Activated T-cell treated with anti-CD3 and anti-CD28 coated beads for 48 hours (primary cell): ENCODE measurements at places on chromosomes 3 and 15.

DNA sequence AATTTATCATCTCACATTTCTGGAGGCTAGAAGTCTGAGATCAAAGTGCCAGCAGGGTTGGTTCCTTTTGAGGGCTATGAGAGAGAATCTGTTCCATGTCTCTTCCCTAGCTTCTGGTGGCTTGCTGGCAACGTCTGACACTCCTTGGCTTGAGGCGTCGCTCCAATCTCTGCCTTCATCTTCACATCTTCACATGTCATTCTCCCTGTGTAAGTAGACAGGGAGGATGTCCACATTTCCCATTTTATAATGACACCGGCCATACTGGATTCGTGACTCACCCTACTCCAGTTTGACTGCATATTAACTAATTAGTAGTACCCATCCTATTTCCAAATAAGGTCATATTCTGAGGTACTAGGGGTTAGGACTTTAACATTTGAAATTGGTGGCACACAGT, 17.5 kb upstream of the ARHGAP31 start:
- DNase-seq, result no peak

- no peak for DNase-seq
Observed at GRCh38 chr3:177803500-177803899, 606.2 kb upstream of the TBL1XR1 start.

- no peak for DNase-seq
Observed at GRCh38 chr3:169324452-169324785, 339.1 kb downstream of the MECOM start.

DNA sequence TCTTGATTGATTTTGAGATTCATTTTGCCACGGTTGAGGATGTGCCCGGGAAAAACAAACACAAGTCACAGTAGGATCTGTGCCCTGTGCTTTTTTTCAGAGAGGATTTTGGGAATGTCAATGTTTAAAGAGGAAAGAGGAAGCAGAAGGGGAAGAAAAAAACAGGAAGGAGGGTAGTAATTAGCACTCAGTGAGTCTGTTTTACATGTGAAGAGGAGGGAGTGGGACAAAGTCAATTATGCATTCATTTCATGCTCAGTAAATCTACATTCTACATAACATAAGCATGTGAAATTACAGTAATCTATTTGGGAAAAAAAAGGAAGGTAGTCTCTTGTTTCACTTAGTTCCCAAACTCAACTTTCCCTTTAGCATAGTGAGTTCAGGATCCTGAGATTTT, 18.3 kb upstream of the CD200 start:
- DNase-seq, result no peak

GRCh38 chr15:68894208-68894607, 36.1 kb upstream of the SPESP1 start:
- no peak for DNase-seq

GRCh38 chr3:53709256-53709655, 137.0 kb downstream of the CHDH start:
- DNase-seq, result no peak

DNA sequence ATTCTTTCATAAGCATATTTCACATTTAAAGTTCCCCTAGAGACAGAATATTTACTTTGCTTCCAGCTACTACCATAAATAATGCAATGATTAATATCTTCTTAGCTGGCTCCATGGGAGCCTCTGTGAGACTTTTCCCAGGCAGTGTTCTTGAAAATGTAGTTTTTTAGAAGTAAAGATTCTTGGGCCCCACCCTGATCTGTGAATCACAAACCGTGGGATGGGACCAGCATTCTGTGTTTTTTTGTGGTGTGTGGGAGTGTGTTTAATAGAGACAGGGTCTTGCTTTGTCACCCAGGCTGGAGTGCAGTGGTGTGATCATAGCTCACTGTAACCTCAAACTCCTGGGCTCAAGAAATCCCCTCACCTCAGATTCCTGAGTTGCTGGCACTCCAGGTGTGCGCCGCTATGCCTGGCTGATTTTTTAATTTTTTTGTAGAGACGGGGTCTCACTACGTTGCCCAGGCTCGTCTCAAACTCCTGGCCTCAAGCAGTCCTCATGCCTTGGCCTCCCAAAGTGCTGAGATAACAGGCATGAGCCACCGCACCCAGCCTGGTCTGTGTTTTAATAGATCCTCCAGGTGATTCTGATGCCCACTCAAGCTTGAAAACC, 83.0 kb downstream of the KLHL25 start:
- no peak for DNase-seq

- no peak for DNase-seq
Observed at GRCh38 chr3:123576122-123576521, 8.7 kb downstream of the HACD2 start.

- DNase-seq, result no peak
Observed at GRCh38 chr15:74839526-74840395, 3.2 kb downstream of the ULK3 start.

GRCh38 chr3:45689787-45690145, 570 bp downstream of the SACM1L start:
- DNase-seq, result no peak

- no peak for DNase-seq
Observed at GRCh38 chr15:42159381-42160015, 3.1 kb upstream of the PLA2G4F start.

GRCh38 chr3:12489832-12490231, 5.6 kb downstream of the TSEN2 start:
- DNase-seq, result no peak

- DNase-seq, result no peak
Observed at GRCh38 chr3:172176061-172176770, 136.8 kb downstream of the FNDC3B start.

GRCh38 chr3:140244893-140245292, 309.9 kb downstream of the CLSTN2 start:
- no peak for DNase-seq

DNA sequence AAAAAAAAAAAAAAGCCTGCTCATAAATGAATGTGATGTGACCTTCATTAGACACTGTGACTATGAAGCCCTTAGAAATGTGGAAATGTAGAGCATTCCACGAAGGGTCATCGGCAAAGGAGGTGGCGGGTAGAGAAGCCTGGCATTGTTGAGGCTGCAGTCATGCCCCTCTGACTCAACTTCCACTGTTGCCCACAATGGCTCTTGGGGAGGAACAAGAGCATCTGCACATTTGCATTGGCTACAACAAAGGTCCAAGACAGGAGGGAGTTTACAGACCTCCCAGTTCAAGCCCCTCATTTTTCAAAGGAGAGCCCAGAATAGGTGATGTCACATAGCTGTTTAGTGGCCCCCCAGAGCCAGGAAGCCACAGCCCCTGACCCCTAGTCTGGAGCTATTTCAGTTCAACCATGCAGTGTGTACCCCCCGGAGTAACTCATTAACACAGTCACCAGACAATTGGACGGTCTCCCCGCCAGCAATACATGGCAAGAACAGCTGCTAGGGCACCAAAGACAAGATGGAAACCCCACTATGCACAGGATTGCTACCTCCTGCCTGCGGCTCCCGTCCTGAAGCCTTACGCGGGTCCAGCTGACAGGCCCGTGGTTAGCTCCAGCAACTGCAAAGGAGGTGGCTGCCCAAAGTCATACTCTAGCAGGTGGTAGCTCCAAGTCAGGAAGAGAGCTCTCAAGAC, 56.2 kb downstream of the SH3BP5 start:
- no peak for DNase-seq

- no peak for DNase-seq
Observed at GRCh38 chr3:95468331-95468730, 1346.1 kb upstream of the EPHA6 start.

- DNase-seq, result no peak
Observed at GRCh38 chr3:127760361-127760760, 62.0 kb downstream of the MGLL start.

DNA sequence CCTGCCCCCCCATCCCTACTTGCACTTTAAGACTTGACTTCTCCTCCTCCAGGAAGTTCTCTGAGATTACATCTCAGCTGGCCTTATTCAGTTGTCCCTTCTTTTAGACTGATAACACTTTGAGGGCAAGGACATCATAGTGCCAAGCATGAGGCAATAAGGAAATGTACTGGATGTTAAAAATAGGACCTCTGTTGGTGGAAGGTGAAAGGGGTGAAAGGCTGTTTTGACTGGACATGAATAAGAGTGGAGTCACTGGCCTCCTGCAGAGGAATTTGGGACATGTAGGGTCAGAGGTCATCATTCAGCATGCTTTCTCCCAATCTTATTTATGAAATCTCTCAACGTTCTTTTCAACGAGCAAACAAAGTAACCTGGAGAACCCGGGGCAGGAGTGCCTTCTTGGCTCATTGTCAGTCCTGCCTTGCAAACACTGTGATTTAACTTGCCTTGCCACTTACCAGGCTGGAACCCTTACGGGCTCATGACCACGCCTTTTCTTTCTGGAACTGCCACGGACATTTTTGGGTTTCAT, 38.6 kb downstream of the TRIM71 start:
- no peak for DNase-seq

DNA sequence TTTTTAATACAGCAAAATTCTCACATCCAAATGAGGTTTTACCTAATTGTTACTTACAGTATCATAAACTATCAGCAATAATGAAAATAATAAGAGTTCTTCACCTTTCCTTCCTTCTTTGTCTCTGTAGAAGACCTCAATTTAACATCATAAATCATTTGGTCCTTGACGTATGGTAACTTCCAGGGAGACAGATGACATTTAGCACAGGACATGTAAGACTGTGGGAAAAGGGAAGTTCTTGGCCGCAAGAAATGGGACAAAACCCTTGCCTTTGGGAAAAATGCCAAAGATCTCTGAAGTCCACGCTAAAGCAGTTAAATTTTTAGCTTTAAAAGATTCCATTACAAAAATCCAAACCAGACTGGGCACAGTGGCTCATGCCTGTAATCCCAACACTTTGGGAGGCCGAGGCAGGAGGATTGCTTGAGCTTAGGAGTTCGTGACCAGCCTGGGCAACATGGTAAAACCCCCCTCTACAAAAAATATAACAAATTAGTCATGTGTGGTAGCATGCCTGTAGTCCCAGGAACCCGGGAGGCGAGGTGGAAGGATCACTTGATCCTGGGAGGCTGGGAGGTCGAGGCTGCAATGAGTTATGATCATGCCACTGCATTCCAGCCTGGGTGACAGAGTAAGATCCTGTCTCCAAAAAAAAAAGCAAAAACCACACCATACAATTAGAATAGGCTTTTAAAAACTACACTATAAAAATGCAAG, 8.8 kb downstream of the PTPN9 start:
- DNase-seq, result no peak

DNA sequence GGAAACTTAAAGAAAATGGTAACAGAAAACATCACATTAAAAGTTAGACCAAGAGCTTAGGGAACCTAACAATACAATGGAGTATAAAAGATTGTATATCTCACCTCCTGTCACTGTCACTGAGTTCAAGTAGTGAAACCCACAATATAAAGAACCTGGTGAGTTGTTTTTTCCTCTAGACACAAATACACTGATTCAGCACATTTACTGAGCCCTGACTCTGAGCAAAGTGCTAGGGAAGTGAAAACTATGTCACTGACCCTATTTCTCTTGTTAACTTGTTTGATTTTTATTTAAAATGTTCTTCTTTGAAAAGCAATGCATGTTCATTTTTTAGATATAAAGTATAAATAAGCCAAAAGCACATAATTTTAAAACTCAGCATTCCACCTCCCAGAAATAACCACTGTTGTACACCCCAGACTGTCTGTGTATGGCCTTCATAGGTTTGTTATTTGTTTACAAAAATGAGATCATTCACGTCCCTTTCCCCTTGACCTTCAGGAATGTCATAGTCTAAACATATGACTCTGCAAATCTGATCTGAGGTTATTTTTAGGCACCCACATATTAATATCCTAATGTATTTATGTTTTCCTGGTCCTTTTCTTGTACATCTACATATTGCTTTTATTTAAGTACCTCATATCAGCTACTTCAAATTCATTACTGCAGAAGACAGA, 69.2 kb upstream of the CSTA start:
- no peak for DNase-seq

DNA sequence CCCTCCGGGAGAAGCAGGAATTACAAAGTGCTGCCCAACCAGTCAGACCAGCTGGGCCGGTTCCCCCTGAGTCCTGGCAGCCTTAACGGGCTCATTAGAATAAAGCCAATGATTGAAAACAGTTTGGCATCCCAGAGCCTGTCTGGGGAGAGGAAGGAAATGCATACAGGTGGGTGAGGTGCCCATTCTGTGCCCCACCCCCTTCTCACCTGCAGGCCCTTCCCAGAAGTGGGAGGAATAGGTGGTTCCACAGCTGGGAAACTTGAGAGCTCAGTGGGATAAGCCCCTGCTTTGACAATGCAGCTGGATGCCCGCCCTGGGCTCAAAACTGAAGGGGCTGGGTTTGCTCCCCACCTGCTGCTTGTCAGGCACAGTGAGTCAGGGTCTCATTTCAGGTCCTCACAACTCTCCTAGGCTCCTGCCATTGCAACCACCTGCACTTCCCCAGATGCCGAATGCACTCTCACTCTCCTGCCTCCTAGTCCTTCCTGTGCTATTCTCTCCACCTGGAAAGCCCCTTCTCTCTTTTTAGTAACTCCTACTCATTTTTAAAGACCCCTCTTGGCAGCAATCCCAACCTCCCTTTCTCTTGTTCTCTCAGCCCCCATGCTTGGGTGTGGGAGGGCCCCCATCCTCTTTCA, 5.5 kb upstream of the BUB1B start:
- no peak for DNase-seq

GRCh38 chr15:52292780-52293392, 2.7 kb downstream of the MYO5C start:
- DNase-seq, result no peak

DNA sequence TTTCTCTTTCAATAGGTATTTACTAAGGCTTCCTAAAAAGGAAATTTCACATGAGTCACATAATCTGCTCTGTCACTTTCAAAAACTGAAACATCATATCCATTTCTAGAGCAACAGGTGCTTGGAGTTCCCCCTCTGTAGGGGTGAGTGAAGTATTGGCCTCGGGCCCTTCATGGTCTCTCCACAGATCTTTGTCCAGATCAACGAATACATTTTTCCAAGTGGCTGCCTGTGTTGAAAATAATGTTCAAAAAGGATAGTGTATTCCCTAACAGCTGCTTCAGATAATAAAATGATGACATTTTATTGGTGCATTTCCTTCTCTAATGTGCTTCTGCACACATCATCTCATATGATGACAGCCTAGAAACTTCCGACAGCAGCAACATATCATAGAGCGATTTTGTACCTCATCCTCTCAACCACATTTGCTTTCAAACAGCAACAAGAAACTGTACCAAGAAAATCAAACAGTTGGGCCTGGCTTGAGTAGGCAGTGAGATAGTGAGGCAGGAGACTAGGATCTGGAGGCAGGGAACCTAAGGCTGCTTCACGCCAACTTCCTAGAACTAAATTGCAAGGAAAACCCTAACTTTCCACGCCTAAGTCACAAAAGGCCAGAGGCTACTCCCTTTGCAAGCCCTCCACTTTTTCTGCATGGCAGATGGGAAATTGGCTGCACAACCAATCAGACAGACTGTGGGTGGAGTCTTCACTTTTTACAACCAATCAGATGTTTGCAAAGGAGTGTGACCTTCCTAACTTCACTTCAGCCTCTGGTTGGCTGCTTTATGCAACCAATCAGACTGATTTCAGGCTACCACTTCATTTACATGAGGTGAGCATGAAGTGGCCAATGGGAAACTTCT, 340.2 kb downstream of the LRRC3B start:
- DNase-seq, result no peak
